ENCODE measurements at places on chromosomes 7 and 10.

- no peak for DNase-seq
Observed at GRCh38 chr7:10571759-10572158, 401.9 kb upstream of the PHF14 start.

GRCh38 chr7:68461430-68461829 lies 1136.8 kb upstream of the AUTS2 start:
- no peak for DNase-seq

DNA sequence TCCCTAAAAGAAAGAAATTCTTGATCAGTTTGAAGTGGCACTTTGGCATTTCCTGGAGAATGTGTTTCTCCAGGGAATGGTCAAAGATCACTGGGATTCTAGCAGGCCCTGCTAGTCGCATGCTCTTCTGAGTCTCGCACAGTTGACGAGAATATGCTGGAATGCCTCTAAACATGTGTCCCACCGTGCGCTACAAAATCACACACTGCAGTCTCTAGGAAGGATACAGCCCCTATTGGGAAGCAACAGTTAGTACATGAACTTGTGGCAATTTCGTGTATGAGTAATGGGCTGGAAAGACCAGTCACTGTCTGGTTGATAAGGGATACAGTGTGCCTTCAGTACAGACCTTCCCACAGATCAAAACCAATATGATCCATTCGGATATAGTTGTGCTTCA lies 257.9 kb downstream of the PRPF18 start:
- DNase-seq: no peak

DNA sequence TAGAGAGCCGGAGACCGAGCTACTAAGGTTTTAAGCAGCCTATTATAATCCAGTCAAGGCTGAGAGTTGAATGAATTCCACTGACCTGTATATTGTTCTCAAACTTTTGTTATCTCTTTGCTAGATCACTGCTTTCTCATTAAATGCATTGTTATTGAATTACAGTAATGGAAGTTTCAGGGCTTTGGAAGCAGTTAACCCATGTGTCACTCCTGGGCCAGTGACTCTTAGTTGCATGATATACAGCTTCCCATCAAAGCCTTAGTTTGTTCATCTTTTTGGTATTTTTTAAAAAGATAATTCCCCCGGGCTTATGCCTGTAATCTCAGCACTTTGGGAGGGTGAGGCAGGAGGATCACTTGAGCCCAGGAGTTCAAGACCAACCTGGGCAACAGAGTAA lies 55.4 kb upstream of the KIAA1217 start:
- no peak for DNase-seq

- peak; percentile 44 for DNase-seq
Observed at GRCh38 chr10:133278577-133279265, 2.1 kb upstream of the ADAM8 start.

DNA sequence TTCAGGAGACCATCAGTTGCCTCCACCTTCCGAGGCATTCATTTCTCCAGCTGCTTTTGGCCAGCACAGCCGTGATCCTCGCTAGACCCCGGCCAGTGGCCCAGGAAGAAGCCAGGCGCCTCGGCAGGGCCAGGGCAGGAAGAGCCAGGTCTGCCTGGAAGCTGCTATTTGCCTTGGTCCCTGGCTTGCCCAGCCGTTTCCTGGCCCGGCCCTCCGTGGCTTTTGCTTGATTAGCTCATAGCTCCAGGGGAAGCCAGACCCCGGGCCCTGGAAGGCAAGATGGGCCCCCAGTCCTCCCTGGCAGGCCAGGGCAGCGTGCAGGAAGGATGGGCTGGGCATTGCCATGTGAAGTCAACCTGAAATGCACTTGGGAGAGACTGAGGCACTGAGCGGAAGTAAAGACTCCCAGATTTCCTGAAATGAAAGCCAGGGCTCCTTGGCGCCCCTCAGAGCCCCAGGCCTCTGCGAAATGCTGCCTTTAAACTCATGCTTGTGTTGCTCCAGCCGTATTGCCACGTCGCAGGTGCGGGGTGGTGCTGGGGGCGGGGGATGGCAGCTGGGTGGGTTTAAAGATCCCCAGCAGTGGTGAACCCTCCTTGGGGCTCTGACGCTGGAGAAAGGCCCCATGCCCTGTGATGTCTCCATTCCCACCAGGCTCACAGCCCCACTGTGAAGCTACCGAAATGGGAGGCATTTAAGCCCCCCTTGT lies 160.6 kb downstream of the GRK5 start:
- DNase-seq: no peak

- DNase-seq: no peak
Observed at GRCh38 chr7:36336390-36336789, 53.3 kb upstream of the ANLN start.

- no peak for DNase-seq
Observed at GRCh38 chr7:18503126-18503866, 7.7 kb downstream of the HDAC9 start.

DNA sequence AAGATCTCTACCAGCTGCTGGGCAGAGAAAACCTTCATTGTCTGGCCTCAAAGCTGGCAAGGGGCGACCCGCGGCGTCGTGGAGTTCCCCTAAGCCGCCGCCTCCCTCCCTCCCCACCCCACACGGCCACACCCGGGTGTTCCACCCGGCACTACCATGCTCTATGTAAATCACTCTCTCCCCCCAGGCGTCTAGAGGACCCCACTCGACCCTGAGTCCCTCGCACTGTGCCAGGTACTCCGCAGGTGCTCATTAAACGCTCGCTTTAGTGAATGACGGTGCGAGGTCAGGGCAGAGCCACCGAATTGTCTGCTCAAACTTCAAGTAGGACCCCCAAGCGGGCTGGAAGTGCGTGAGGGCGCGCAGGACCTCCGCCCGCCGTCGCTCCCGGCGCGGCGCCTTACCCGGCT lies 628 bp downstream of the PARP12 start:
- no peak for DNase-seq

DNA sequence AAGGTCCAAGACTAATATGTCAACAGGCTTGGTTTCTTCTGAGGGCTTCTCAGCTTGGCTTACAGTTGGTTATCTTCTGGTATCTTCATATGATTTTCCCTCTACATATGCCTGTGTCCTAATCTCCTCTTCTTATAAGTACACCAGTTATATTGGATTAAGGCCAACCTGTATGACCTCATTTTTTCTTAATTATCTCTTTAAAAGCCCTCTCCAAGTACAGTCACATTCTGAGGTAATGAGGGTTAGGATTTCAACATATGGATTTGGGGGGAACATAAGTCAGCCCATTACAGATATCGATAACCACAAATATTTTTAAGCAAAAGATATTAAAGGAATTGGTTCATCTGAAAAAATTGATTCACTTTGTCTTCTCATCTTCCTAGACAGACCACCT lies 49.2 kb downstream of the IQUB start:
- DNase-seq: no peak

- DNase-seq: no peak
Observed at GRCh38 chr7:102953406-102953805, 40.6 kb downstream of the LRRC17 start.

DNA sequence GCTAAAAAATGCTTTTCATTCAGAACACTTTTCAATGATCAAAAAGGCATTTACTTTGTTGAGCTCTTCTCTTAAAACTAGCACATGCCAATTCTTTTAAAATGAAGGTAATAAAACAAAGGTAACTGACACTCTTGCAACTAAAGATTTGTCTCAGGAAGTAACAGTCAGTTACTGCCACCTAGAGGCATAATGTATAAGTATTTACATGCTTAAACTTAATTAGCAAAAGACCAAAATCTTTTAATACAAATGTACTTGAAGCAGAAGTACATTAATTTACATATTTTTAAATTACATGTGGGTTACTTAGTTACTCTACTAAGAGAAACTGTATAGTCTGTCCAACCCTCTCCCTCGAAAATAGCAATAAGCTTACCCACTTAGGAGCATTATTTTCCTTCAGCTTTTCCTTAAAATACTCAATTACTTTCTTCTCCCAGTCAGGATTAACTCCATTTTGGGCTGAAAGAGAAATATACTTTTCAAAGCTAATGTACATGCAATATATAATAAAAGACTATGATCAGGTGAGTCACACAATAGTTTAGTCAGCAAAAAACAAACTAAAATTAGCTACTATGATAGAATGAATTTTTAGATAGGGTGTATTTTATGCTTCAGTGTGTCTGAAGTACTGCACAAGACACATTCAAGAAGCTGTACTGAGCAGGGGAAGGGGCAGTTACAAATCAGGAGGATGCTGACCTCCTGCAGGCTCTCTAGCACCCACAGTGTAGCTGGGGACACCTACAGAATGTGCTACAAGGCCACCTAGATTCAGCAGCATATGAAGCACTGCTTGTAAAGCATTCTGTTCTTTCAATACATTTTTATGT lies 13.0 kb downstream of the MCMBP start:
- no peak for DNase-seq

DNA sequence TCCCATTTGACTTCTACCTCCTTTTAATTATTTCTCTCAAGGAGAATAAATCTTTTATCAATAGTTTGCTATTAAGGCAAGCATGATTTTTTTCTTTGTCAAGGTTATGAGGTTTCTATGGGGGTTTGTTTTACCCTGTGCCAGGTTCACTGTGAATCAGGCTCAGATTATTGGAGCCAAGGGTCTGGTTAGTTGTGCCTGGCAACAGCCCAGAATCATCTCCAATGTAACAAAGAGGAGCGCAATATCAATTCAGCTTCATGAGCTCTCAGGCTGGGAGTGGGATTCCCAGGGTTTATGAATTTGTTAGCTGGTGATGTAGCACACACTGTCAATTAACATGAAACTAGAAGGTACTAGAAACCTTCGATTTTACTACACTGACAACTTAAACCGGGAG lies 73.2 kb downstream of the AASS start:
- DNase-seq: no peak

DNA sequence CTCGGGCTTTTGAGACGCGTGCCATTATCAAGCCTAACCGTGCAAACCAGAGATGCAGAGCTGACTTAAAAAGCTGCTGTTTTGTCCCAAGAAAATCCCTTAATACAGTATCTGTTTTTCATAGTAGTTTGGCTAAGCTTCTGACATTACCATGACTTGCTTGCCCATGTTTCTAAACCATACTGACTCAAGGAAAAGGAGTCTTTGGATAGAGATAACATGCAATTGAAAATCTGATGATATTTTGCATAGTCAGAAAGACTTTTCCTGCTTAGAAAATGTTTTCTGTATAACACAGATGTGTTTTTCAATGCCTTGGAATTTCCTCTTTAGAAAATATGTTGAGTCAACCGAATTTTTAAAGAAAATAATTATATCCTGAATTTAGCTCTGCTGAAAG lies 21.5 kb upstream of the AKR1E2 start:
- no peak for DNase-seq

DNA sequence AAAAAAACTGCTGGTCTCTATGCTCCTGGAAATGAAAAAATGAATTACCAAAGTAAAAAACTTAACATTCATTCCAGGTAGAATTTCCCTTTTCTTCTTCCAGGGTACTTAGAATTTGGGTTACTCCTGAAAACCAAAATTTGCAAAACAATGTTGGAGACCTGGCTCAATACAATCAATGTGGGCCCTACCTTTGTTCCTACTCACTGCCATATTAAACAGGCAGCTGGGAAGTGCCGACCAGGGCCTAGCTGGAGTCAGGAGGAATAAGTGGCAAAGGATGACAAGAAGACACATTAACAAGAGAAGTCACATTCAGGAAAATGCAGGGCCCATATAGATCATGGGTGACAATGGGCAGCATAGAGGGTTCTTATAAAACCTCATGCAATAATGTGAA lies 6.4 kb upstream of the AGK start:
- no peak for DNase-seq

GRCh38 chr10:88598055-88598454 lies 11.5 kb downstream of the LIPJ start:
- no peak for DNase-seq

DNA sequence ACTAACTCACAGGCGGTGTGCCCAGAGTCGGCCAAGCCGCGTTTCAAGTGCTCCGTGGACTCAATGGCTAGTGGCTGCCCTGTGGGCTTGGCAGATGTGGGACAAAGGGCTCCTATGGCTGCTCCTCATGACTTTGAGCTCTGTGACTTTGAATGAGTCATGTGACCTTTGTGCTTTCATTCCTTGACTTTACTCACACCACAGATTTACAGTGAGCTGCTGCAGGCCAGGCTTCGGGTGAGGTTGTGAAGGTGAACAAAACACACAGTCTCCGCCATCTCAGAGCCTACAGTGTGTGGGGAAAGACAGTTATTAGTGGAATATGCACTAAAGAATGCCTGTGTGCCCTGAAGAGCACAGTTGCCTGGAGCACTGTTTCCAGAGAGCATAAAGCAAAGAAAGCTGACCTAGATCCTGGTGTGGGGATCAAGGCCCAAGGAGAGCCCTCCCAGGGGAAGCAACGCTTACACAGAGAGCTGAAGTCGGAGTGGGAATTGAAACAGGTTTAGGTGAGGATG lies 29.7 kb upstream of the PLEKHA1 start:
- DNase-seq: no peak

DNA sequence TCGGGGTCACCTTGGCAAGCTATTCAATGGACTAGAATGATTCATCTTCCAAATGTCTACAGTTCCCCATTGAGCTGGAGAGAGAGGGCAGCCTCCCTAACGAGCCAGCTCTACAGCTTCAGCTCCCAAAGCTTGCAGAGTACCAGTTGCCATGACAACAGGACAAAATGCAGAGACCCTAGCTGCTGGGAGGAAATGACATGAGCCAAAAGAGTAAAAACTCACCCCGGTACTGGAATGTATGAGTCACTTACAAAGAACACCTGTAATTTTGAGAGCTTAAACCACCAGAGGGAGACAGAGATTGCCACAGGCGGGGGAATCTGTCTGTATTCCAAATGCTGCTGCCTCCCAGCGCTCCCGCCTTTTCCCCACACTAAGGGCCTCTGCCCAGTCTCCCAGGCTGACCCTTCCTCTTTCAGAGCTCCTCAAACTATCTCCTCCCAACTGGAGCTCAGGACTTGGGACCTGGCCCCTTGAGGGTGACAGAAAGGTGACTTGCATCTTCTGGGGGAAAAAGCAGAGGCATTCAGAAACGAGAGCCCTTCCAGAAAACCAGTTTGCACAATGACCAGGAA lies 95.5 kb downstream of the CUL2 start:
- DNase-seq: no peak

- DNase-seq: no peak
Observed at GRCh38 chr7:44678471-44679179, 70.0 kb upstream of the ZMIZ2 start.

- no peak for DNase-seq
Observed at GRCh38 chr7:142933092-142933475, 462 bp downstream of the TRPV5 start.

DNA sequence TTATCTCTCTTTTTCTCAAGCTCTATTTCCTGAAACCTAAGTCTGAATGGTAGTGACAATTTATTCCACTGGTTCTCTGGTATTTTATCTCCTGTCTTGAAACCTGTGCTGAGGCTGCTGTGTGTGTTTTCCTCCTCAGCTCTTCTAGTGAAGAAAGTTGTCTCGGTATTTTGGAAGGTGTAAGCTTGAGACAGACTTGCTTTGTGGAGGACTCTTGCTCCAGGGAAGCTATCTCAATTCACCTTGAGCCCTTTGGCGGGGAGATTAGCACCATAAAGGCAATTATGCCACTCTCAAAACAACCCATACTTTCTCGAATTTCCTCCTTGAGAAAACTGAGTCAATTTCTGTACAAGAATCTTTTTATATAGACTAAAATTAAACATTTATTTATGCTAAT lies 141.6 kb downstream of the THSD7A start:
- DNase-seq: no peak

All from esophagus squamous epithelium (tissue), 5 donors.